Hematopoietic multipotent progenitor cell (in vitro differentiated cells): ENCODE measurements at places on chromosomes 3 and 15.
A peak's percentile ranks its signal among the peaks of the same experiment; 100 is the strongest.

GRCh38 chr15:67465196-67465952 lies 55.6 kb upstream of the C15orf61 start:
- no peak for DNase-seq

- no peak for DNase-seq
Measured at GRCh38 chr3:125077864-125078263, 22.1 kb upstream of the HEG1 start.

GRCh38 chr15:77984446-77984861 lies 93.1 kb downstream of the TBC1D2B start:
- no peak for DNase-seq

GRCh38 chr3:25834346-25834745 lies 44.5 kb downstream of the OXSM start:
- no peak for DNase-seq

GRCh38 chr3:39255503-39256325 lies 24.1 kb downstream of the CX3CR1 start:
- peak; percentile 76 for DNase-seq

GRCh38 chr3:8937064-8938020 lies 25.9 kb downstream of the RAD18 start:
- DNase-seq: no peak

DNA sequence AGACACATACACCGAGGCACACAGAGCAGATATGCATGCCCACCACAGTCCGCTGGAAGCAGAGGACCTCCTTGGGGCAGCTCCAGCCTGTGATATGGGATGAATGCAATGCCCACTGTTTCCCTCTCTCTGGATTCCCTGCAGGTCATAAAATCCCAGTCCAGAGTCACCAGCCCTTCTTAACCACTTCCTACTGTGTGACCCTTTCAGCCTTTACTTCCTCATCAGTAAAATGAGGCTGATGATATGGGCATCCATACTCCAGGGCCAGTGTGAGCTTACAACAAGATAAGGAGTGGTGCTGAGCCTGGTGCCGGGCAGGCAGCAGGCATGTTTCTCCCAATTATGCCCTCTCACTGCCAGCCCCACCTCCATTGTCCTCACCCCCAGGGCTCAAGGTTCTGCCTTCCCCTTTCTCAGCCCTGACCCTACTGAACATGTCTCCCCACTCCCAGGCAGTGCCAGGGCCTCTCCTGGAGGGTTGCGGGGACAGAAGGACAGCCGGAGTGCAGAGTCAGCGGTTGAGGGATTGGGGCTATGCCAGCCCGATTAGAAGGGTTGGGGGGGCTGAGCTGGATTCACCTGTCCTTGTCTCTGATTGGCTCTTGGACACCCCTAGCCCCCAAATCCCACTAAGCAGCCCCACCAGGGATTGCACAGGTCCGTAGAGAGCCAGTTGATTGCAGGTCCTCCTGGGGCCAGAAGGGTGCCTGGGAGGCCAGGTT lies at the start of gene GNAT1:
Gene GNAT1 (plus strand): TSS at position 675 of the 725 bp plus-strand sequence. CDS start 116 bp downstream, outside the sequence.
- no peak for DNase-seq

DNA sequence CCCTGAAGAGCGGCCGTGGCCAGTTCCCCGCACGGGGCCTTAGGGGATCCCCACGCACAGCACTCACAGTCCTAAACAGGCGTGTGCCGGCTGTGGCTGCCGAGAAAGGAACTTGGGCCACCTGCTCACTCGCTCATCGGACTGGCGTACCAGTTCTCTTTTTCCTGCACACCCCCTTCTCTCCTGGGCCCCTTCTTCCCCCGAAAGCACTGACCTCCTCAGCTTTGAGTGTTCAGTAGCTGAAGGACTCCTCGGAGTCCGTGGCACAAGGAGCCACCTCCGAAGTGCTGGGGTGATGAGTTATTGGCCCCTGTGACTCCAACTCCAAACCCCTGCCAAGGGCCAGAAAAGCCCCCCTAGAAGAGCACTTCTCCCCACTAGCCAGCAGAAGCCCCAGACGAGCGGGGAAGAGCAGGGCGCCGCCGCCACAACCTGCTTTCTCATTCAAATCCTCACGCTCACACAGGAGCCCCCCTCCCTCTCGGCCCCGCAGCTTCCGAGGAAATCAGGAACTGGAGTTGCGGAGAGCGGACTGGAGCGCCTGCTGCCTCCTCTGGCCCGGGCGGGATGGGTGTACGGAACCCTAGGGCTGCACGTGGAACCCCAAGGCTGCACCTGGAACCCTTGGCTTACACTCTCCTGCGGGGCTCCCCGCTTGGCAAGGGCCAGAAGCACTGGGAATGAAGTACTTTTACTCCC lies at the start of gene PLCH1:
Gene PLCH1 (minus strand): TSS at position 446 of the 699 bp plus-strand sequence. CDS start 40,847 bp downstream, outside the sequence.
- DNase-seq: no peak

DNA sequence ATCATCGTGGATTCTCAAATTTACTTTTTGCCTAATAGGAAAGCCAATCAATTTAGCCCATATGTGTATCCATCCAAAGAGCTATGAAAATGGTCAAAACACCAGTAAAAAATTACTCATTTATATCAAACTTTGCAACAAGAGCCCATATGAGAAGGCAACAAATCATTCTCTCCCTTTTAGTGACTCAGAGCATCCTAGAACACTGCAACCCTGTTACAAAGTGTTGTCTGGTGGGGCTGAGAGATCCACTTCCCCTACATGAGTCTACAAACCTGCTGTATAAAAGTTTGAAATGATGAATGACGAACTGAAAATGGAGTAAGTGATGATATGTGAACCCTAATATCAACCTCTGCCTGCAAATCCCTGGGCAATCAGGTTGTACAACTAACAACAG lies 23.3 kb downstream of the PDZRN3 start:
- no peak for DNase-seq

DNA sequence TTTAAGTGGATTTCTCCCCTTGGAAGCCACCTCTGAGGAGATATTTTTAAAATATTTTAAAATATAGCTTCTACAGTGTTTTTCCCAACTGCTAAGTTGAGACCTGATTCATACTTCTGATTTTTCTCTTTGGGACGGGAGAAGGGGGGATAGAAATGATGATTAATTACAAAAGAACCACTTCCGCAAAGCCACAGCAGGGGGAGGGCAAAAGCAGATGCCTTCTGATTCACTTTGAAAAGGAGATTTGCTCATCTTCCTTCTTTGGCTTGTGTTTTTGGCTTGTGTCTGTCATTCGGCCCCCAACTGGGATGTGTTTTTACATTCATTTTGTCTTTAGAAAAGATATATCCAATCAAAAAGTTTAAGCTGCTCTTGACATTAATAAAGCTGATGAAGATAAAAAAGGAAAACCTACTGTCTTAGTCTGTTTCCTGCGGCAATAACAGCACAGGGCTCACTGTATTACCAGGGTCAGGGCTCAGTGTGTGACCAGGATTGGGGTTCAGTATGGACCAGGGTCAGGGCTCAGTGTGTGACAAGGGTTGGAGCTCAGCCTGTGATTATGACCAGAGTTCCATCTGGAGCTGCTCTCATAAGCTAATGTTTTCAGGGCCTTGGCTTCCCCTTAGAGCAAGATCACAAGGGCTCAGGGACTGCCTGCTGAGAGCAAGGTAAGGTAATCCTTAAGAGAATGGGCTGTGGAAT lies 223.2 kb downstream of the MTHFS start:
- peak; percentile 8 for DNase-seq

- peak; percentile 51 for DNase-seq
Measured at GRCh38 chr15:100602823-100603393, 519 bp downstream of the ASB7 start.

GRCh38 chr15:28022961-28023360 lies 76.2 kb downstream of the OCA2 start:
- DNase-seq: no peak

DNA sequence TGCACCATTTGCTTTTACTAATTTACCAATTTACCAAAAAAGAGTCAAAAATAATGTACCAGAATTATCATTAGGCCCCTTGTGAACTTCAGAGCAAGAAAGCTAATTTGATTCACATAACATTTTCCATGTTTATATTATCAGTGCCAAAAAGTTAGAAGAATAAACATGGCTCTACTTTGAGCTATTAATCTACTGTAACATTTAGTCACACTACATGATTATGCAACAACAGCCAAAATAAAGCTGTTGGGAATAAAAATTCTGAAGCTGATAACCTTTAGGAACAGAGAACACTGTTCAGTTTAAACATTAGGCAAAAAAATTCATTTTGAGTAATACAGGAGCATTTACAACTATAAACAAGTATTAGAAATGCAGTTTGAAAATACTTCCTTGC lies 63.6 kb downstream of the PROS1 start:
- no peak for DNase-seq

DNA sequence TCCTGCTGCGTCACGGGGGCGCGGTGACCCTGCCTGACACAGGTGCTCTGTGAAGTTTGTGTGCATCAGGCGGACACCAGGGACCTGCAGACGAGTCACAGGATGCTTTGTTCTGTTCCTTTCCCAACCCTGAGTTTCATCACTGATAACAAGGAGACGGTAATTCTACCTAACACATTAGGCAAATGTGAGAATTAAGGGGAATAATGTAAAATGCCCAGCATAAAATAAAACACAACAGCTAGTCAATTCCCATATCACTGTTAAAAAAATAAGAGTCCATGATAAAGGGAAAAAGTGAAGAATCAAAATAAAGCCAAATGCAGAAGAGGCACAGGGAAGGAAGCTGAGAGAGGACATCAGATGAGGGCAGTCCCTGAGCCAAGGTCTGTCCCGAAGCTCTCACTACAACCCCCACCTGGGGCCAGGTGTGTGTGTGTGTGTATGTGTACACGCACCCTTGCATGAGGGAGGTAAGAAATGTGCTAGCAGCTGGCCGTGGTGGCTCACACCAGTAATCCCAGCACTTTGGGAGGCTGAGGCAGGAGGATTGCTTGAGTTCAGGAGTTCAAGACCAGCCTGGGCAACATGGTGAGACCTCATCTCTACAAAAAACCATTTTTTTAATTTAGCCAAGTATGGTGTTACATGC lies 27.5 kb downstream of the PLA2G4D start:
- no peak for DNase-seq

DNA sequence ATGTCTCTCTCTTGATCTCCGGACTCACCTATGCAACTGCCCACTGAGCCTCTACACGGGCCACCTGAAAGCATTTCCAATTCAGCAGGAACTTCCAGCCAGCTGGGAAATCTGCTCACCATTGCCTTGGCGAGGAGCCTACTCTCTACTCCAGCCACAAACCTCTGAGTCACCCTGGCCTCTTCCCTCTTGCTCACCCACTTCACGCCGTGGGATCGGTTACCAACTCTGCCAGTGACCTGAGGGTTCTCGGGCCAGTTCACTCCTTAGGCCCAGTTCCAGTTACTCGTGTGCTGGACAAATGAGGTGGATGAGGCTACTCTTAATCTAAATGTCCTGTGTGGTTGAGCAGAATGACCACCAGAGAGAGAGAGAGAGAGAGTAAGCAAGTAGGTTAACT lies 70.1 kb downstream of the CEMIP start:
- DNase-seq: no peak

- no peak for DNase-seq
Measured at GRCh38 chr3:116129187-116129946, 315.9 kb downstream of the LSAMP start.

DNA sequence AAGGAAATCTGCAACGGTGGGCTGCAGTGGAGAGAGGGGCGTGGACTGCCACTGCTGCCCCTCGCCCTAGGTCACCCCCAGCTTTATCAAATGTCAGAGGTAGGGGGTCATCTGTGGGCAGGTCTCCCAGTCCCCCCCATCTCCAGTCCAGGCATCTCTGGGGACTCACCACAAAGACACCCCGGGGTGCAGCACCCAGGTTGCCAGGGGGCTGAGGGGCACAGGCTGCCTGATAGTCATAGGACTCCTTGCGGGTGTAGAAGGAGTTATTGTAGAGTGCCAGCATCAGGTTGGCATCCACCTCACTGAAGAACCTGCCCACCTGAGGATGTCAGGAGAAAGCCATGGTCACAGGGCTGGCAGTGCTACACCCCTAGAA lies 6.5 kb upstream of the TMEM115 start:
- no peak for DNase-seq

GRCh38 chr15:74201710-74202420 lies 722 bp downstream of the STRA6 start:
- DNase-seq: no peak

- no peak for DNase-seq
Measured at GRCh38 chr15:23857028-23857641, 170.0 kb upstream of the NDN start.

- DNase-seq: no peak
Measured at GRCh38 chr15:63046917-63047760, 4.6 kb downstream of the TPM1 start.

- no peak for DNase-seq
Measured at GRCh38 chr15:63482874-63483323, 21.5 kb upstream of the USP3 start.

- no peak for DNase-seq
Measured at GRCh38 chr3:65196663-65197062, 508.9 kb upstream of the ADAMTS9 start.
